ENCODE measurements at places on chromosomes 11 and 22.

GRCh38 chr11:69057236-69057635, 8.5 kb downstream of the TPCN2 start:
- DNase-seq, result no peak

- DNase-seq, result no peak
These were observed 11.0 kb downstream of the TNKS1BP1 start for GRCh38 chr11:57313788-57314135.

- DNase-seq, result peak; percentile 69
These were observed 4.2 kb upstream of the LIF start for GRCh38 chr22:30250661-30251267.

DNA sequence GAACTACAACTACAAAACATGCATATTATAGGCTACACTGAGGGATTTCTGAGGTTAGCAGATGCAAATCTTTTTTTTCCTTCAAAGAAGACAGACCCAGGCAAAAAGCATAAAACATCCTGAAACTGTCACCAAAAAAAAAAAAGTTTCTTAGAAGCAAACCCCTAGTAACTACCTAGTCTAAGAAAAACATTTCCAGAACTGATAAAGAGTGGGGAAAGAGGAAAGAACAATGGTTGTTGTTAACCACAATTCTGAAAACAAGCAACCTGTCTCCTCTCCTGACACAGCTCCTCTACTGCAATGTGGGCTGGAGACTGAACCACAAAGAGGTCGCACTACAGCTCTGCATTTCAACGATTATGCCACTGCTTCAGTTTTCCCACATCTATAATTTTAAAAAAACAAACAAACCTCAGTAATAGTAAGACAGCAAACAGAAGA, 15.0 kb downstream of the DENND5A start:
- DNase-seq, result peak; percentile 17

GRCh38 chr22:34902335-34902734, 163.6 kb upstream of the ISX start:
- DNase-seq, result no peak

DNA sequence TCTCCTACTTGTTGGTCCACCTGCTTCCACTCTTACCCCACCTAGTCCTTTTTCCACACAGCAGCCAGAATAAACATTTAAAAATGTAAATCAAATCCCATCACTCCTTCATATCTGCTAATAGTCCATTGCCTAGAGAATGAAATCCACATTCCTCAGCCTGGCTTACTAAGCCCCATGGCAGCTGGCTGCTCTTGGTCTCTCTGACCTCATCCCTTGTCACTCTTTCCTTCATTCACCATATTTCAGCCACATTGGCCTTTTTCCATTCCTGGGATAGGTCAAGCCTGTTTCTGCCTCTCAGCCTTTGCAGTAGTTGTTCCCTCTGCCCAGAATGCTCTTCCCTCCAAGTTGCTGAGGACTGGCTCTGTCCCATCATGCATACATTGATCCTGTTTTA, 512.8 kb downstream of the INSC start:
- DNase-seq, result no peak

DNA sequence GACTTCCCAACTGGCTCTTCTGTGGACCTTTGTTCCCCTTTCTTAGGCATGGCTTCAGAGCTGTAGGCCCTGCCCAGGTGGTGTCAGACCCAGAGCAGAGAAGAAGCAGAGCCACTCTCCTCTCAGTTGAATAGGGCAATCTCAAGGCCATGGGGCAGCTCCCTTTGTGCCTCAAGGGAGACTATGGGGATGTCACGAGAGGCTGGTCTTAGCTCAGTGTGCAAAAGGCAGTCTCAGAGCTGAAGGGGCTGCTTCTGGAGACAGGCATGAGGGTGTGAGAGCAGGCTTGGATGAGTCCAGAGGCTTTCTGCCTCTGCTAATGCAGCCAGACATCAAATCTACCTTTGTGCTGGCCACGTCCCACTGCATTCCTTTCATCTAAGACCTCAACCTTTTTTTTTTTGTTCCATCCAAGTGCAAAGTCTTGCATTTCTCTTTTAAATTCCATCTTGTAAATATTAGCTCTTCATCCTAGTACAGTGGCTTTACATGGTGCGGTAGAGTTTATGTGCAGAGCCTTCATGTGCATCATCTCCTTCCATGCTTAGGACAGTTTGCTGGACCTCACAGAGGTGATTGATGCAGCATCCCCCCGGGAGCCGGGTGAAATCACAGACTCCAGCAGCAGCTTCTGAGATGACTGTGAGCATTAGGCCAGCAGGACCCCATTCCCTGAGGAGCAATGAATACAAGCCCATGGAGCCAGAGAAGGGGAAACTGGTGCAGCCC, 34.2 kb upstream of the FCHSD2 start:
- DNase-seq, result no peak

- no peak for DNase-seq
These were observed 3.9 kb upstream of the EMID1 start for GRCh38 chr22:29201782-29202181.

DNA sequence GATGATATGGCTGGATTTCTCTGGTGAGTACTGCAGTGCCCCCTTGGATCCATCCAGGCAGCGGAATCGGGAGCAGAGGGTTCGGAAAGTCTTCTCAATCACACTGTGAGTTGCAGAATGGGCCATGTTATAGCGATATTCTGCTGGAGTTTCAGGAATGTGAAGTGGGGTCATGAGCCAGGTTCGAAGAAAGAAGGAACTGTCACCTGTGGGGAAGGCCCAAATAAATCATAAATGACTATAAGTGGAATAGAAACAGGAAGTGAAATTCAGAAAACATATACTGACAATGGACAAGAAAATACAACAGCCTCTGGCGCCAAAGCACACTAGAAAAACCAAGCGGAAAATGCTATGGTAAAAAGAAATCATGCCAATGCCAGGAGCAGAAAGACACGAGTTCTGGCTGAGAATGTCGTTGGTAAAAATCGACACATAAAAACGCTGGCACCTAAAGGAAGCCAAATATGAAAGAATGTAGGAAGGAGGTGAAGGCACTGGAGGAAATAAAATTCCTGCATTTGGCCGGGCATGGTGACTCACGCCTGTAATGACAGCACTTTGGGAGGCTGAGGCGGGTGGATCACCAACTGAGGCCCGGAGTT, 10.0 kb upstream of the AMBRA1 start:
- DNase-seq, result no peak

GRCh38 chr11:72723508-72723907, 28.7 kb downstream of the ARAP1 start:
- DNase-seq, result no peak

All from activated naive CD8-positive, alpha-beta T cell treated with anti-CD3 and anti-CD28 coated beads, Interleukin-2, amount 50 U/mL, for 24 hours (primary cell).